ENCODE measurements at places on chromosomes 2 and 18. TPM values are rescaled to one million over a fixed set of nuclear protein-coding genes. Genes with fewer than 3 reads are reported as not detected.

The HDAC4 gene
- 111 TPM for total RNA-seq

The SRBD1 gene
- 8.7 TPM for total RNA-seq

The PHOSPHO2 gene
- total RNA-seq, result 5.3 TPM

The EPB41L3 gene
- 213 TPM for total RNA-seq

The TRABD2A gene
- total RNA-seq, result 6.0 TPM

The VWC2L gene
- total RNA-seq, result 7.2 TPM

The HYCC2 gene
- total RNA-seq, result 59.9 TPM

The TMEM169 gene
- 10.6 TPM for total RNA-seq

The IL36B gene
- not detected for total RNA-seq

The UGP2 gene
- 168 TPM for total RNA-seq

The USP37 gene
- total RNA-seq, result 26.7 TPM

The PPP1CB gene
- total RNA-seq, result 296 TPM

The KLHL30 gene
- not detected for total RNA-seq

Data from dorsolateral prefrontal cortex (tissue), 122 donors.